IMR-90 (cell line): ENCODE measurements at places on chromosomes 7 and 10.

- DNase-seq: peak; percentile 80
These were observed 131.3 kb downstream of the CTTNBP2 start for GRCh38 chr7:117741962-117742361.

DNA sequence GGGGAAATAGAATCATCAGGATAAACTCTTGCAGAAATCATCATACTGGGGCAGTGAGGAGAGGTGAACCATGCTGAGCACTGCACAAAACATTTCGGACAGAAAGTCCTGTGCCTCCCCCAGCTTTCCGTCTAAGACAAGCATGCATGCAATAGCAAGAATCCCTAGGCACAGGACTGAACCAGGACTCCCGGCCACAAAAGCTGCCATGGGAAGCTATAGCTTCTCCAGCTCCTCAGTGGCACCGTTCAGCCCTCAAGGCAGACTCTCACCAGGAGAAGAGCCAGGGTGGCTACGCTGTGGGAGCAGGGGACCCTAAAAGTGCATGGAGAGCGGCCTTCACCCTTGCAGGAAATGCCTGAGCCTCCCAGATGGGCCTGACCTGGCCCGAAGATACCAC lies 70.8 kb downstream of the ASB13 start:
- DNase-seq: peak; percentile 29

DNA sequence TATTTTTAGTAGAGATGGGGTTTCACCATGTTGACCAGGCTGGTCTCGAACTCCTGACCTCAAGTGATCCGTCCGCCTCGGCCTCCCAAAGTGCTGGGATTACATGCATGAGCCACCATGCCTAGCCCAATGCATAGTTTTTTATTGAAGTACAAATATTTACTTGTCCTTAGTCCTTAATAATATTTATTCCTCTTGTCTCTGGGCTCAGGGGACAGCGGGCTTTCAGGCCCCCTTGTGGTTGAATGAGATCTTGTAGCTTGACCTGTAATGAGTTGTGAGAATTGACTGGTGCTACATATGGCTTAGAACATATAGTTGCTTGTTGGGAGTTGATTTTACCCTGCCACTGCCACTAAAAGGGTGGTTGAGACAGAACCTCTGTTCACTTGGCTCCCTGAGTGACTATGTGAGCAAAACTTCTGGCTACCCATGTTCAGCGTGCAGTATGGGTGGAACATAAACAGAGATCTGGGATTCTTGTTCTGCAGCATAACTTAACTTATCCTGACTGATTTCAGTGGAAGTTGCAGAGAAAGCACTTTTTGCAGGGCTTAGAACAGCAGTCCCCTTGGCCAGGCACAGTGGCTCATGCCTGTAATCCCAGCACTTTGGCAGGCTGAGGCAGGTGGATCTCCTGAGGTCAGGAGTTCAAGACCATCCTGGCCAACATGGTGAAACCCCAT lies 14.9 kb downstream of the CCL26 start:
- peak; percentile 53 for DNase-seq

DNA sequence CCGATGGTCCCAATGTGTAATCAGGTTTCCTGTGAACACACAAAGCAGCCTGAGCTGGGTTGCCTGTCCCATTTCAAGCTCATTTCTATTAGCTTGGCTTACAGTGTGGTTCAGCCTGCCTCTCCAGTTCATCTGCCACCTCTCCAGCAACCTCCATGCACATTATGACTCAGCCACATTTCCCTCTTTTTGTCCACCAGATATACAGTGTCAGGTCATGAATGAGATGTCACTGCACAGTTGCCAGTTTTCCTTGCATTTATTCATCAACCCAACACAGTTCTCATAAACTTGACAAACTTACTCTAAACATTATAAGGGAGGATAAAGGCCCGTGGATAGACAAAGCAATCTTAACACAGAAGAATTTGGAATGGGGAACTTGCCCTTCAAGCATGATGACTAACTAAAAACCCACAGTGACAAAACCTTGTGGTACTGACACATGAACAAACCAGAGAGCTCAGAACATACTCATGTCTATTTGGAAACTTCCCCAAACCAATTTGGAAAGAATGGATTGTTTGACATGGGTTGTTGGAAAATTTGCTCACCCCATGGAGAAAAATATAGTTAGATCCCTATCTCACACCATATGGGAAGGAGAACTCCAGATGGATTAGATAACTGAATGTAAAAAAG lies 2.5 kb upstream of the CFAP58 start:
- peak; percentile 75 for DNase-seq

GRCh38 chr7:44749992-44750391 lies 1.3 kb downstream of the ZMIZ2 start:
- no peak for DNase-seq

- no peak for DNase-seq
These were observed 128.9 kb downstream of the SNX10 start for GRCh38 chr7:26420422-26421019.

DNA sequence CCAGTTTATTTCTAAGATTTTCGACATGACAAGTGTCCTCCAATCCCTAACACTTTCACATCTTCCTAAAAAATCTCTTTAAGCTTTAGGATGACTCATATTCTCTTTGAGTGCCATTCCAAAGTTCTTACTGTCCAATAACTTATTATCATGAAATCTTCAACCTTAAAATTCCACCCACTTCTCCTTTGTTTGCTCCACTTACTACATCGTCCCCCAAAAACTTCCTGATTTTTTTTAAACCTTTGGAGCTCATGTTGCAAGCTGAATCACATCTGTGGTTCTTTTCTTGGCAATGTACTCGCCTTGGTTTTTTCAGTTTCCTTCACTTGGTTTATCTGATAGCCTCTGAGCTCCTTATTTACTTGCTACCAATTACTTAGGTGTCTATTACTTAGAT lies 39.2 kb upstream of the JCAD start:
- peak; percentile 92 for DNase-seq

DNA sequence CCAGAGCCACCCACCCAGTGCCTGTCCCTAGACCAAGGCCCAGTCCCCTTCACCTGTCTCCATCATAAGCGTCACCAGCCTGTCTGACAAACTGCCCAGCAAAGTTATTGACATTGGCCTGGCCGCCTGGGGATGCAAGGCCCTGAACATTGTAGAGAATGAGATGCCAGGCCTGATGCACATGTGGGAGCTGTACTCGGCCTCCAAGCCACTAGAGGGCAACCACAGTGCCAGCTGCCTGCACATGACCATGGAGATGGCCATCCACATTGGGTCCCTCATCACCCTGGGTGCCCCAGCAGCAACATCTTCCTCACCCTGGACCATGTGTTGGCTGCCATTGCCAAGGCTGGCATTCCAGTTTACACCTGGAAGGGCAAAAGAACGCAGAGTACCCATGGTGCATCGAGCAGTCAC lies 63.7 kb upstream of the ANTXRL start:
- DNase-seq: no peak

DNA sequence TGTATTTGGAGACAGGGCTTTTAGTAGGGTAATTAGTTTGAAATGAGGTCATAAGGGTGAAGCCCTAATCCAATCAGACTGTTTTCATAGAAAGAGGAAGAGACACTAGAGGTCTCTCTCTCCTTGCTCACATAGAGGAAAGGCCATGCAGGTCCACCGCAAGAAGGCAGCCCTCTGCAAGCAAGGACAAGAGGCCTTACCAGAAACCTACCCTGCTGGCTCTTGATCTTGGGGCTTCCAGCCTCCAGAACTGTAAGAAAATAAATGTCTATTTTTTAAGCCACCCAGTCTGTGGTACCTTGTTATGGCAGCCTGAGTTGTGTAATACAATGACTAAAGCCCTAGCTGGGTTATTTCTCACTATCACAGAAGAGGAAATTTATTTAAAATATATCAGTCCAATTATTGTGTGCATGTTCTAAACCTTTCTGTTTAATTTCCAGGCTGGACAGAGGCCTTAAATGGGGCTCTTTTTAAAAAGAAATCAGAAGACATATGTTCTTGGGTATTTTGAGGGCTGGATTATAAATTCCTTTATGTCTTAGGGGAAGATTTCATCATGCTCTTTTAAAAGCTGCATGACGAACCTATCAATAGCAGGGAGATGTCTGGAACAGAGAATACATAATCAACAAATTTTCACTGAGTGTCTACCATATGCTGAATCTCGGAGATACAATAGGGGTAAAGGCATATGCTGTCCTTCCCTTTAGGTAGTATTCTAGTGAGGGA lies 12.9 kb upstream of the TMEM26 start:
- DNase-seq: peak; percentile 34

DNA sequence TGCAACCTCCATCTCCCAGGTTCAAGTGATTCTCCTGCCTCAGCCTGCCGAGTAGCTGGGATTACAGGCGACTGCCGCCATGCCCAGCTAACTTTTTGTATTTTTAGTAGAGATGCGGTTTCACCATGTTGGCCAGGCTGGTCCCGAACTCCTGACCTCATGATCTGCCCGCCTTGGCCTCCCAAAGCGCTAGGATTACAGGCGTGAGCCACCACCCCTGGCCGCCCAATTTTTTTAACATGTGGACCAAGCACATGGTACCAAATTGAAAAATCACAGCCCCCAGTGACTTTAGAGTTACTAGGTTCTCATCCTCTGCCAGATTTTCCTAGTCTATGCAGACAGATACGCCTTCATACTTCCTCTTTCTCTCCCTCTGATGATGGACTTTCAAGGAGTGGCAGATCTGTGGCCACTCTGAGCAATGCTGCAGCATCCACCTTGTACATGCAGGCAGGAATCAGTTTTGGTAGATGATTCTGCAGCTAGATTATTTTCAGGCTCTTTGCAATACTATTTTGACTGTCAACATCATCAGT lies 34.0 kb upstream of the EZH2 start:
- no peak for DNase-seq

DNA sequence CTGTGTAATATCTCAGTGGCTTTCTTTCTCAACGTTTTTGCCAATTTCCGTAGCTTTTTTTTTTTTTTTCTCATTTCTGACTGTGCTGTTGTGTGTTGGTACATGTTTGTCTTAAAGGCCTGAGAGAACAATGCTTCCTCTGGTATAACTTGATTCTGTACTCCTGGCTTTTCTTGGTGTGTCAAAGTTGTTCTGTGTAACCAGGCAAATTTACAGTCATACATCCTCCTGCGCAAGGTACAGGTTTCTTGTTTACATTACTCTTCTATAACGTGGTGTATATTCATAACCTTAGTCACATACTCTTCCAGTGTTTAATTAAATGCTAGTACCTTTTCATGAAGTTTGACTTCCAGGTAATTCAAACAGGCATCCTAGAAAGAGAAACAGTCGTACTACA lies 8.3 kb upstream of the ARHGAP12 start:
- no peak for DNase-seq

- no peak for DNase-seq
These were observed 14.6 kb downstream of the ITGB1 start for GRCh38 chr10:32943395-32943794.

- DNase-seq: no peak
These were observed 334.6 kb downstream of the PTEN start for GRCh38 chr10:88198023-88198422.

DNA sequence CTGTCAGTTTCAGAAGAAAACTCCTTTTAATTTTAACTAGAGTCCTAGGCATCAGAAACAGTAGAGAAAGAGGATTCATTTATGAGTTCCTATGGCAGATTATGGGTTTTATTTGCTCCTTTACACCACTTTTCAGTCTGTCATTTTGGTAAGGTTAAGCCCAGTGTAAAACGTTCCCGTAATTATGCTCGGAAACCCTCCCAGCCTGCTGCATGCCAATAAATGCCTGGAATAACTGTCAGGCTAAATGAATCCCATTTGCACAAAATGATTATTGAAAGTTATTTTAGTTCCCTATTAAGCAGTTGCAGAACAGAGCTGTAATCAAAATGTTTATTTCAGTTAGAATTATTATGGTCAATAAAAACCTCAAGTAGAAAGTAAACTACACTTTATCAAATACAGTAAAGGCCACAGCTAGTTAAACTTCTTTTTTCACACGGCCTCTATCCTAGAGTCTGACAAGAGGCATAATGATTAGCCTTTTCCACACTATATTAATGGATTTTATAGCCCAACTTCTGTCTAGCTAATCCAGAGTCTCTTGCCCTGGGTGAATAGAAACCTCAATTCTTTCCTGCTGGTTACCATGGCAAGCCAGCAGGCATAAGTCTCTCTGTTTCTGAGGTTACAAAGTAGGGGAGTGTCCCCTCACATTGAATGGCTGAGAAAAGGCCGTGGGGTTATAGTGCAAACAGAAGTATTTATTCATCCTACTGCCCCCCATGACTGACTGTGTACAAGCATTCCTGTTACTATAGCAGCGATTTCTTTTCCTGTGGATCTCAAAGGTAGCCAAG lies 80.8 kb upstream of the NPVF start:
- DNase-seq: no peak

GRCh38 chr7:2921653-2922347 lies 77.7 kb upstream of the GNA12 start:
- DNase-seq: no peak

DNA sequence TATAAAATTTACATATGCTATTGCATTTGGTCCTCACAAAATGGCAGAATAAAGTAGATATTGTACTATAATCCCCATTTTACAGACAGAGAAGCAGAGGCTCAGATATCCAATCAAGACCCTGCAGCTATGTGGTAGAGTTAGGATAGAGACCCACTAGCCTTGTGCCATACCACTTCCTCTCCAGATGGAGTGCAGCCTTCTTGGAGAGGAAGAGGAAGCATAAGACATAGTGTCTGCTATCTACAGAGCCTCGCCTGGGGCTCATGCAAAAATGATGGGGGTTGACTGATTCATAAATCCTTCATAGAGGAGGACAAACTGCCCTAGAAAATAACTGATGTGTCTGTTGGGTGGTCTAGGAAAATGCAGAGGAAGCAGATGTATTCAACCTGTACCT lies 447.3 kb downstream of the KCNMA1 start:
- DNase-seq: no peak

GRCh38 chr7:144738708-144739314 lies 97.0 kb downstream of the TPK1 start:
- DNase-seq: no peak

GRCh38 chr10:34464591-34464990 lies 350.5 kb downstream of the PARD3 start:
- DNase-seq: no peak

DNA sequence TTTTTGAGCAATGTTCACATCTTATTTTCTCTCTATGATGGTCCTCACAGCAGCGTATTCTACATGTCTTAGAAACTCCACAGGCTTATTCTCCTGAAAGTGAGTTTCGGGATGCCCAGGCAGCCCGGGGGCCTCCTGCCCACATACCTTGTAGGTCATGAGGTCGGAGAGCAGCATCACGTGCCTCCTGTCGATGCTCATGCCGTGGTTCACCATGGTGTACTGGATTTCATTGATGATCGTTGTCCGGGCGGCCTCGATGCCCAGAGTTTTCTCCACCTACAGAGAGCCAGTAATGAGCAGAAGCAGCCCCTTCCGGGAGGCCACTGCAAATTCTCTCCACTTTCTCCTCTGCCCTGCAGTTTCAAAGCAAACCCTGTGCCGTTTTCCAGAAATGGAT lies 48.0 kb downstream of the POLR3A start:
- no peak for DNase-seq
